ENCODE measurements at places on chromosomes 2 and 18.

DNA sequence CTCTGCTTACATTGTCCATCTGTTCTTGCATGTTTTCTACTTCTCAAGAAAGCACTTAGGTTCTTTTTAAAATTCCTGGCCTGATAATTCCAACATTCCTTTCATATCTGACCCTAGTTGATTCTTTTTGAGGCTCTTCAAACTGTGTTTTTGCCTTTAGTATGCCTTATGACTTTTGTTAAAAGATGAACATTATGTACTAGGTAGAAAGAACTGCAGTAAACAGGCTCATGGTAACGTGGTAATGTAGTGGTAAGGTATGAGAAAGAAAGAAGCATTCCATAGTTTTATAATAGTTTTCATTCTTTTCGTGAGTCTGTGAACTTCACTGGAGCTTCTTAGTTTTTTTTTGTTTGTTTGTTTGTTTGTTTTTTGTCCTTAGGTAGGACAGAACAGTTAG, 306.4 kb downstream of the MBD2 start:
- no peak for DNase-seq

GRCh38 chr2:221293949-221294742, 278.0 kb downstream of the EPHA4 start:
- no peak for DNase-seq

GRCh38 chr2:205852457-205852856, 170.2 kb downstream of the NRP2 start:
- no peak for DNase-seq

DNA sequence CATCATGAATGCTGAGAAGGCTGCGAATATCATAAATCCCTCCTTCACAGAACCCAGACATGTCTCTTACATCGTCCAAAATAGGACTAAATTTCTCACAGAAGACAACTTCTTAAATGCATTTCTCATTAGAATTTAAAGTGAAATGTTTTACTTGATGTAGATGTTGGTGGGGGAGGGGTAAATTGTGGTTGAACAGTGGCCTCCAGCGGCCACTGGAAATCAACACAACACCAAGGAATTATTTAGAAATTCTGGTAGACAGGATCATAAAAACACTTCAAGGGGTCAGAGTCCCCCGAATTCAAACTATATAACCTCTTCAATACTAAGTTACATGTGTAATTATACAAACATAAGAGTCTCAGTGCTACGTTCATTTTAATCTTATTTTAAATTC, 135.9 kb downstream of the ABCA12 start:
- DNase-seq = no peak

- DNase-seq = no peak
These were observed 183.8 kb downstream of the PID1 start for GRCh38 chr2:229087267-229087666.

- DNase-seq = no peak
These were observed 103.5 kb upstream of the MAP3K20 start for GRCh38 chr2:172972005-172972619.

DNA sequence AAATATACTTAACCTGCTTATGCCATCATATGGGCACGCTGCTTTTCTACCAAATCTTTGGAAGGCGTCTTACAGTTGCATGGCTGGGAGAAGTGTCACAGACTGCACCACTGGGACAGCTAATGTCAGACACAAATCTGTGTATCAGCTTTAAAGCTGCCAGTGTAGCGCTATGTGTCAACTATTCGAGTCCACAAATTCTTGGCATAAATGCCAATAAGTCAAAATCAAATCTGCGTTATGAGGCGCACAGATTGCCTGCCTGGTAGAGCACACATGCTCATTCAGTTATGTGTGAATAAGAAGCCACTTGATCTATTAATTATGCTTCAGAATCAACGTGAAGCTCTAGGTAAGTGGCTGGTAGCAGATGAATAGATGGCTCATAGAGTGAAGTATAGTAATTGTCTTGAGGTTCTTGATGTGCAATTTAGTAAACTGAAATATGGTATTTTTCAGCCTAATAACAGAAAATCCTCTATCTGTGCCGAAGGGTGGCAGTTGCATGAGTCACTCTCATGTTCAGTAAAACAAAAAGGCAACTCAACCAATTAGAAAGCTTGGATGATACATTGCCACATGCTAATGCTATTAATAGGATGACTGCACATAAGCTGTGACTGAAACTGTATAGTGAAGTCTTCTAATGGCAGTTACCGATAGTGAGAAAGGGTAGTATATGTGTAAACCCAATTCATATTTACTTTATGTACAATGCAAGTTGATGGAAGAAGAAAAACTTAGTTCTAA, 52.0 kb downstream of the DCC start:
- no peak for DNase-seq

GRCh38 chr2:53633441-53633840, 134.2 kb upstream of the CHAC2 start:
- no peak for DNase-seq

DNA sequence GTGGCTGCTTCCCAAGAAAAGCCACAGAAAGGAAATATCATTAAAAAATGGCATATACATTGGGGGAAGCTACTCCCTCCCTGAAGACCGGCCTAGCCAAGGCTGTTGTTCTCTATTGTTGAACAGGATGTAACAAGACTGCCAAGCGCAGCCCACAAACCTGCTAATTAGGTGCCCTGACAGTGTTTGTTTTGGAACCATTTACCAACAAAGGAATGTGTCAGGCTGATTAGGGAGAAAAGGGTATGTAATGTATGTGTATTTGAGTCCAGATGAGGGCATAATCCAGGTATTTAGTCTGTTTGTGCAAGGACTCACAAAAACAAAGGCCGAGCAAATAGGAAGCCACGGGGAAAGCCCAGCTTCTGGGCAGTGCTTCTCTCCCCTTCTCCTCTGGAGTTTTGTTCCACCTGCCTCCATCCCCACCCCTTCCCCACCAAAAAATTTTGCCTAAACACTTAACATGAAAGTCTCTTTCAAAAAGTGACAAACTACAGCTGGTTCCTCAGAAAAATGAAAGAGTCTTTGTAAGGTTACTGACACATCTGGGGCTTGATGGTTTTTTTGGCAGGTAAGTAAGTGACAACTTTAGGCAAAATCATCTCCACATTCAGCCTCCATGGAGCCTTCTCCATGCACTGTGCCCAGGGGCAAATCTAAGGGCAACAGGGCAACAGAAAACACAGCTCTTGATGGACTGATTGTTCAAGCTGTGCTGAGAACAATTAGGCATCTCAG, 78.3 kb upstream of the FZD5 start:
- no peak for DNase-seq

DNA sequence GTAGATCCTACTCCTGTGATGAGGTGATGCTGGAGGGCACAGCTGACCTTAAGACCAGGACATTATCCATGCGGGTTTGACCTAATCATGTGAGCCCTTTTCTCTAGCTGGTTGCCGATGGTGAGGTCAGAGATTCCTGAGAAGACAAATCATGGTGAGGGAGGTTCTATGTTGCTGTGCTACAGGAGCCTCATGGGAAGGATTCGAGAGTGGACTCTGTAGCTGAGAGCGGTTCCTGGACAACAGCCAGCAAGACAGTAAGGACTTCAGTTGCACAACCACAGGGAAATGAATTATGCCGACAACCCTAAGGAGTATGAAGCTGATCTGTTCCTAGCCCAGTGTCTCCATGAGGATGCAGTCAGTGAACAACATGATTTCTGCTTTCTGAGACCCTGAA, 80.4 kb downstream of the EPB41L3 start:
- peak; percentile 2 for DNase-seq

DNA sequence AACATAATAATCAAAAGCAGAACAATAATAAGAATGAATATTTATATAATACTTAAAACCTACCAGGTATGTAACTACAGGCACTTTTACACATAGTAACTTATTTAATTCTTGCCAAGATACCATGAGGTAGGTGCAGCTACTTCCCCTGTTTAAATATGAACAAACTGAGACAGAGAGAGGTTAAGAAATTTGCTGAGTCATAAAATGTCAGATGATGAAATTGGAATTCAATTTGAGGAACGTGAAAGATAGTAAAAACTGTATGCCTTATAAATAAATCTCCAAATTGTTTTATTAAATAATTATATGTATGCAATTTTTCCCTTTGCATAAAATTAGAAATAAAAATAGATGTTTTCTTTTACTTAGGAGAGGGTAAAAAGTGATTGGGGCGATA, 1103.3 kb upstream of the NRXN1 start:
- no peak for DNase-seq

GRCh38 chr18:46466234-46467160, 190.5 kb downstream of the LOXHD1 start:
- no peak for DNase-seq

DNA sequence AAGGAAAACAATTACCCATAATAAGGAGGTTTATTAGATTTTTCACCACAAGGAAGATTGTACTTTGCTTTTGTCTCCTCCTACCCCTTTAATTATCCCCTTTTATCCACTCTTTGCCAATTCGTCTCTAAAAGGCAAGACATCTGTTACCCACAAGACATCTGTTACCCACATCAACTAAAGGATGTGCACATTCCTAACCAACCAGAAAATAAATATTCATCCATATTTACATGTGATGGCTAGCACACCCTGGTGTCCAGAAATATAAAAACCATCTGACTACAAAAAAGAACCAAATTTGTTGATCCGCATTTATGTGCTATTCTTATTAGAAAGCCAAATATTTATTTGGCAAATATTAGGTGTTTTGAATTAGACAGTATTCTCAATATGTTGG, 35.7 kb downstream of the ACVR1C start:
- DNase-seq = no peak

DNA sequence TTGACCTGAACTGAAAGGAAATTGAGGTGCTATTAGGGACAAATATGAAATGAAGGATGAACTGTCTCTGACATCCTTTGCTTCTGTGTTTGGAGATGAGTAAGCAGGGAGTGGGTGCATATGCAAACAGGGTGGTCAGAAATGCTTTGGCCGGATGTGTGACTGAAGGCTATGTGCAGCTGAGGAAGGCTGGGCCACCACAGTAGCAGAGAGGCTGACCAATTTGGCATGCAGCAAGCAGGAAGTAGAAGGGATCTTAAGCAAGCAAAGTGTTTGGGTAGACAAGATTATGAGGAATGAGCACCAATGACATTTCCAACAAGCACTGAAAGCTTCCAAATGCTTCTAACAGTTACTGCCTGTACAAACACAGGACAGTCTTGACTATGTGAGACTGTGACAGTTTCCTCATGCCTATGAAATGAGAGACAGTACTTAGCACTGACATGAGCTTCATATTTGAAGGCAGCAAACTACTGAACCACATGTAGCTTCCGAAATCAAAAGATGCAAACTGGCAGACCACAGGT, 3.3 kb upstream of the ACTR3 start:
- no peak for DNase-seq

DNA sequence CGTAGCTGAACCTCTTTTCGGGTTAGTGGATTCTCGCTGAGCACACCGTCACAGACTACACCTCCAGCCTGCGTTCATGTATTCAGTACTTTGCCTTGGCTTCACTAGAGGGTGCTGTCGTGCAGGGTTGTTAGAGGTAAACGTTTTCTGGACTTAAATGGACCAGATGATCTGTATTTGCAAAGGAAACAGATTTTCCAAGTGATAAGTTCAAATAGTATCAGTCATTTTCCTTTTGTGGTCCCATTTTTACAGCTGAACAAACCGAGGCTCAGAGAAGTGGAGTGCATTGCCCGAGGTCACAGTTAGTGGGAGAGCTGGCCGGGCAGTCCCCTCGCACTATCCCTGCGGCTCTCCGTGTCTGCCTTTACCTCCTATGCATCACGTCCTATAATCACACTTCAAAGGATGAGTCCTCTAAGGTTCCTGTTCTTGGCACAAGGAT, 125.9 kb downstream of the MAP4K4 start:
- no peak for DNase-seq

- no peak for DNase-seq
These were observed 22.3 kb upstream of the GRP start for GRCh38 chr18:59197636-59198035.

DNA sequence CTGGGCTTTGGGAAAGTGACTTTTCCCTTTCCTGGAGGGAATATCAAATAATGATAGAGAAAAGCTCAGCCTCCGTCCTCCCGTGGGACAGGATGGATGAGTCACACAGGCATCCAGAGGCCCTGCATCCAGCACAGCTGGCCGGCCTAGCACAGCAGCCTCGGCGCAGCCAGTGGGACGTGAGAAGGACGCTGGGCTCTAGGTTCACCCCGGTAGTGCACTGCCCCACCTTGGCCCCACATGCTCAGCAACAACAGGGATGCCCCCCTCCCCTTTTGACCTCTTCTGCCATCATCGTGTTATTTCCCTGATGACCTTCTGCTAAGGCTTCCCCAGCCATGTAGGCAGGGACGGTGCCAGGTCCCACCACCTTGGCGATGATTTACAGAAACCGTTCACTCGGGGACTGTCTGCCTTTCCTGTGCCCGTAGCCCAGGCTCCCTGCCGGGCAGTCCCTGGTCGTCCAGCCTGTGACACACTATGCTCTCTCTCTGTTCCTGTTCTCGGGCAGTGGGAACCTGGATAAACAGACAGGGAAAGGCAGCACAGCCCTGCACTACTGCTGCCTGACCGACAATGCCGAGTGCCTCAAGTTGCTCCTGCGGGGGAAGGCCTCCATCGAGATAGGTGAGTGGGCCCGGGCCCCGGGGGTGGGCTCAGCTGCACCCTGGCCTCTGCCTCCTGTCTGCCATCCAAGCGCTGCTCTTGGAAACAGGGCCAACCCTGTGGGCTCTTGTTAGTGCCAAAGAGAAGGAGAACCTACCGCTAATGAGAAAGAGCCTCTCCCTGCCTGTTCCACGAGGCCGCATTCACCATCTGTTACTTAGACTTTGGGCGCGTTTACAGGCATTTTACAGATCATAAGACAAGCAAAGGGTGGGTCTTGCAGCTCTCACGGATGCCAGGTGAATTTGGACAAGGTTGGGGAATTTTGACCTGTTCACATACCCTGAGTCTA, 44.6 kb downstream of the ITGB1BP1 start:
- DNase-seq = peak; percentile 32

DNA sequence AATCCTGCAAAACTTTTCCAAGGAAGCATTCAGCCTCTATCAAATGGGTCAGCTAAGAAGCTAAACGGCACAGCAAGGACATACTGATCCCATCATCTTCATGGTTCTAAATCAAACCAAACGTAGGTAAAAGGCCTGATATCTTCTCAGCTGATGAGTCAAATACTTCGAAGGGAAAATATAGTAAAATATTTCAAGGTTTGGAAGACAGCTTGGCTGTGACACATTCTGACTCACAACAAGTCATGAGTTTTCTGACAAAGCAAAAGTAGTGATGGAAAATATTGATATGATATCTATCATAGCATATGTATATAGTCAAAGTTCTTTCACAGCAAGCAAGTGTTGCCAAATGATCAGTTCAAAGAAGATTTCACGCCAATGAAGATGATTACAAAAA, 31.5 kb downstream of the DOCK10 start:
- no peak for DNase-seq

DNA sequence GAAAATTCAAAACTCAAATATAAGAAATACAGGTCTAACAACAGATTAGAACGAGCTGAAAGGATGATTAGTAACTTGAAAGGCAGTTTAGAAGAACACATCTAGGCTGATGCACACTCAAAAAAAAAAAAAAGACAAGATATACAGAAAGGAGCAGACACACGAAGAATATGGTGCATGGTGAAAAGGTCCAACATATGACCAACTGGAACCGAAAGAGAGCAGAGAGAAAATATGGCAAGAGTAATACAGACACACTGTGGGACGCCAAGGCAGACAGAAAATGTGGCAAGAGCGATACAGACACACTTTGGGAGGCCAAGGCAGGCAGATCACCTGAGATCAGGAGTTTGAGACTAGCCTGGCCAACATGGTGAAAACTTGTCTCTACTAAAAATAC, 39.8 kb downstream of the NDUFA10 start:
- no peak for DNase-seq

GRCh38 chr2:185082749-185083148, 484.4 kb downstream of the ZNF804A start:
- DNase-seq = no peak

GRCh38 chr2:3701071-3701470, 2.3 kb upstream of the DCDC2C start:
- DNase-seq = no peak

Measured in GOT3 (cell line).